Heart right ventricle (tissue), 16 donors: ENCODE measurements at places on chromosomes 16 and 17. TPM values are rescaled to one million over a fixed set of nuclear protein-coding genes. Genes with fewer than 3 reads are reported as not detected.

- DNase-seq = no peak
Observed at GRCh38 chr16:81711657-81712319, 67.3 kb upstream of the PLCG2 start.

GRCh38 chr17:46878055-46878454, 26.7 kb downstream of the WNT9B start:
- peak; percentile 27 for DNase-seq

GRCh38 chr16:72214821-72215220, 42.9 kb upstream of the PMFBP1 start:
- DNase-seq = no peak

GRCh38 chr16:24508614-24509013, 30.8 kb upstream of the RBBP6 start:
- no peak for DNase-seq

ATP1B2 gene
- 2.5 TPM for total RNA-seq

GRCh38 chr17:14575471-14575953, 274.6 kb downstream of the HS3ST3B1 start:
- DNase-seq = no peak

DNA sequence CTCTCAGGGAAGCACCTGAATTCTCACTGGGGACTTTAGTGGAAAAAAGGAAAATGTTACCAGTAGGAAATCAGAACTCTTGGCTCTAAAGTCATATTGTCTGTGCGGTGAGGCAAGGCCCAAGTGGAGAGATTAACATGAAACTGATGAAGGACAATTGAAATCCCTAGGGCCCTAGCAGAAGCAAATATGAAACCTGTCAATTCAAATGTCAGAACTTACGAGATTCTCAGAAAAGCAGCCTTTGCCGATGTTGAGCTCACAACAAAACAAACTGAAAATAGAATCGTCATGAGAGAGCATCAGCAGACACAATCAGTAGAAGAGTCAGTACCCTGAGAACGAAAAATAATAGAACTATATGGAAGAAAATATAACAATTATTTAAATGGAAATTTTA, 108.8 kb downstream of the ELAC2 start:
- DNase-seq = no peak

DNA sequence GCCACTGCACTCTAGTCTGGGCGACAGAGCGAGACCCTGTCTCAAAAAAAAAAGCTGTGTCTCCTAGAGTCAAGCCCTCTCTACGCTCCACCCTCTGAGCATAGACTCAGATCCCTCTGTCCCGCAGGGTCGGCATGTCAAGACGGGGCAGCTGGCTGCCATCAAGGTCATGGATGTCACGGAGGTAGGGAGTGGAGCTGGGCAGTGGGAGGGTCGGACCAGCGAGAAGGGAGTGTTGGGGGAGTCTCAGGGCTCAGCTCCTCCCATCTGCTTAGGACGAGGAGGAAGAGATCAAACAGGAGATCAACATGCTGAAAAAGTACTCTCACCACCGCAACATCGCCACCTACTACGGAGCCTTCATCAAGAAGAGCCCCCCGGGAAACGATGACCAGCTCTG, 18.5 kb upstream of the C17orf107 start:
- DNase-seq = no peak

DNA sequence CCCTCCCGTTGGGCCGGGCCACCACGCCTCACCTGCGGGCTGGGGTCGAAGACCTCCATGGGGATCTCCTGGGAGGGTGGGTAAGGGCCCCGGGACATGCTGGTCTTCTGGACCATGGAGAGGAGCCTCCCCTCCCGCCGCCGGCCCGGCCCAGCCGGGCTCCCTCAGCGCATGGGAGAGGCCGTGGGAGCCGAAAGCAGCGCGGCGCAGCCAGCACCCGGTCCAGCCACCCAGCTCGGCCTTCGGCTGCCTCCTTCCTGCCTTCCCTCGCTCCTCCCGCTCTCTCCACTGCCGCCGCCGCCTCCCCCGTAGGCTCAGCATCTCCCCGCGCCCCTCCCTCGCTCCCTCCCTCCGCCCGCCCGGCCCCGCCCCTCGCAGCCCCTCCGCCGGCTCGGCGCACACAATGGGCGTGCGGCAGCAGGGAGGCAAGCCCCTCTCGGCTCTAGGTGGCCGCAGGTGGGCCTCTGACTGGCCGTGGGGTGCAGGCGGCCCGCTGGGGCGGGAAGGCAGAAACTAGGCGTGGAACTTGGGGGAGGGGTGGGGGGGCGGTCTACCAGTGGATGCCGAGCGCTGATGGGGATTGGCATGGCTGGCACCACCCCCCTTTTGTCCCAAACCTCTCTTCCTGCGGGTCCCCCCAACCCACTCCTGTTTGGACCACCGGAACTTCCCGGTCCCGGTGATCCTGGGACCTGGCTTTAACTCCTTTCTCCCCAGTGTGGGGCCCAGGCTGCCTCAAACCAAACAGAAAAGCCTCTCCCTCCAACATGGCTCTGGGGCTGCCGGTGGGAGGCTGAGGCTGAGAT, at the start of gene CACNB1:
CACNB1 (minus strand) TSS at position 290 of the 806 bp plus-strand sequence; CDS start at position 116, 174 bp downstream.
- peak; percentile 74 for DNase-seq

TBC1D3D gene
- total RNA-seq = 0.44 TPM

DNA sequence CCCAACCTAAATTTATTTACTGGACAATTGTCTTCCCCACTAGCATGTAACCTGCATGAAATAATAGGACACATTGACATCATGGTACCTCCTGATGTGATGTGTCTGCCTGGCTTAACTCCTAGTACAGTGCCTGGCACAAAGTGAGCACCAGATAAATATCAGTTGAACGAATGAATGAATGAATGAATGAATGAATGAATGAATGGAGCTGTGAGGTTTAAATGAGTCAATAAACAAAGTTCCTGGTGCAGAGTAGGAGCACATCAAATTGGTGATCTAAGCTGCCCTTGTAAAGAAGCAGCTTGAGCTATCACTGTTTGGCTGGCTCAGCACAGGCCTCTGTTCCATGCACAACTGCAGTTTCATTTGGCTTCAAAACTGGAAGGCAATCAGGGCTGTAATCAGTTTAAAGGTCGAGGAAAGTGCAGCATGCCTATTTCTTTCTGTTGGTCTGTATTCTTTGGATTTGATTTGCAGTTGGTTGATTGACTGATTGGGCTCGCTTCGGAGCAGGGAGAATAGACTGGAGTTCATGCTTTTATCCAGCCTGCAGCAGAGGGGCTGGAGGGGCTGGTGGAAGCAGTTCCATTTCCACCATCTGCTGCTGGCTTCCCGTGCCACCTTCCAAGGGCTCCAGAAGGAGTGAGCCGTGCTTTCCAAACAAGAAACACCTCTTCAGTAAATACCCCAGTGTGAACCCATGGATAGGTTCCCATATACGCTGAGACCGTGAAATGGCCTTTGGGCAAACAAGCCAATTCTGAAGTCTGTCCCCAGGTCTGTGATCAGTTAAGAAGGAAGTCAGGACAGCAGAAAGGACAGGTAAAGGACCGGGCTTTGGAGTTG, 54.6 kb downstream of the GPRC5B start:
- no peak for DNase-seq

DNA sequence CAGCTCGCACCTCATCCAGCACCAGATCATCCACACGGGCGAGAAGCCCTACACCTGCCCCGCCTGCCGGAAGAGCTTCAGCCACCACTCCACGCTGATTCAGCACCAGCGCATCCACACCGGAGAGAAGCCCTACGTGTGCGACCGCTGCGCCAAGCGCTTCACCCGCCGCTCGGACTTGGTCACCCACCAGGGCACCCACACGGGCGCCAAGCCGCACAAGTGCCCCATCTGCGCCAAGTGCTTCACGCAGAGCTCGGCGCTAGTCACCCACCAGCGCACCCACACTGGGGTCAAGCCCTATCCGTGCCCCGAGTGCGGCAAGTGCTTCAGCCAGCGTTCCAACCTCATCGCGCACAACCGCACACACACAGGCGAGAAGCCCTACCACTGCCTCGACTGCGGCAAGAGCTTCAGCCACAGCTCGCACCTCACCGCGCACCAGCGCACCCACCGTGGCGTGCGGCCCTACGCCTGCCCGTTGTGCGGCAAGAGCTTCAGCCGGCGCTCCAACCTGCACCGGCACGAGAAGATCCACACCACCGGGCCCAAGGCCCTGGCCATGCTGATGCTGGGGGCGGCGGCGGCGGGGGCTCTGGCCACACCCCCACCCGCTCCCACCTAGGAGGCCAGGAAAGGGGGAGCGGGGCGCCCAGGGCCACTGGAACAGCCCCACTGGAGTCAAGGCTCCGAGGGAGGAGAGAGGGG, 7.5 kb downstream of the ZNF205 start:
- no peak for DNase-seq

GRCh38 chr17:74805591-74805991, 29.4 kb upstream of the NAT9 start:
- peak; percentile 33 for DNase-seq

DNA sequence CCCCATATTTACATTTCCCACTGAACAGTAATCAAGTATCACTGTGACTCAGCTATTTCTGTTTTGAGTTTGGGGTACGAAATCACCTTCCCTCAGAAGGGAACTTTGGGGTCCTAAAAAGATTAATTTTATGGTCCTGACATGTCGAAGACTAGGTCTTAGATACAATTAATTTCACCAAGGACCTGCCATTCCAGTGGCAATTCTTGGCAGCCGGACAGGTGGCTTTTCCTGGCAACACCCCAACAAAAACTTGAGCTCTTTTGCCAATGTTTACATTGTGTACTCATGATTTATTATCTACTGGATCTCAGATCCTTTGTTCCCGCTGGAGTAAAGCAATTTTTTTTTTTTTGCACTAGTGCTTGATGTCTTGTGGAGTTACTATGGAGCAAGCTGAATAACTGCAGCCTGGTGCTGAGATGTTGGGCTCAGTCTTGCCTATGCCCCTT, 14.4 kb downstream of the SLFN5 start:
- DNase-seq = peak; percentile 16

LGALS9 gene
- total RNA-seq = 7.5 TPM

GRCh38 chr17:65385726-65386125, 175.7 kb downstream of the AXIN2 start:
- no peak for DNase-seq

NUDT21 gene
- total RNA-seq = 62.2 TPM

DNA sequence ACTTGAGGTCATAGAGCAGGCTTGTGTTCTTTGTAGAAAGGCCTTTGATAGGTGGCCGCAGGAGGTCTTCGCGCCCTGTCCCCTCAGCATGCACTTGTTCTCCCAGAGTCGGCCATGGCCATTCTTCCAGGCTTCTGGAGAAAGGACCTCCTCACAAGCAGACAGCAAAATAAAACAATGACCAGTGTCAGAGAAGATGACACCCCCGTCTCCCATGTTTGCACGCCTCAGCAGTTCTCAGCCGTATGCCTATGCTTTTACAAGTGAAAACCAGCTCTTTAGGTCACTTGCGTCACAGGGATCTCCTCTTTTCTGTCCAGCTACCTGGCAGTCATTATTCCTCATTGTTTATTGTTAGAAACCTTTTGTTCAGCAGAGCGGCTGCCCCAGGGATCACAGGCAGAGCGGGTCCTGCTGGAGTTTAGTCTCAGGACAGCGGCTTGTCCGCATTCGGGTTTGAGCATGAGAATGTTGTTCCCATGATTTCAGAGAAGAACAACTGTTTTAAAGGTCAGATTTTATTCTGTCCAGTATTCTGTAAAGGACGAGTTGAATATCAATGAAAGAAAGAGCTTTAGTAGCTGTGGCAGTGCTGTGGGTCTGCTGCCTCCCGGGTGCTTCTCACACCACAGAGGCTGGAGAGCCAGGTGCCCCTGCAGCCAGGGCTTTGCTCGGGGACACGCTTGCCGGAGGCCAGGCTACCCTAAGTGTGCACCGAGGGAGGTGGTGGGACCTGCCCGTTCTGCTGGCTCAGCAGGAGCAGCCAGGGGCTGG, 123.9 kb downstream of the RPTOR start:
- no peak for DNase-seq
